ENCODE measurements at places on chromosomes 2 and 18.
A peak's percentile ranks its signal among the peaks of the same experiment; 100 is the strongest.

- DNase-seq = no peak
These were observed 437.7 kb downstream of the PTPRM start for GRCh38 chr18:8004792-8005191.

- no peak for DNase-seq
These were observed 98.1 kb downstream of the FAM210A start for GRCh38 chr18:13628211-13628610.

GRCh38 chr2:133504566-133505505 is 63.4 kb downstream of the NCKAP5 start:
- no peak for DNase-seq

DNA sequence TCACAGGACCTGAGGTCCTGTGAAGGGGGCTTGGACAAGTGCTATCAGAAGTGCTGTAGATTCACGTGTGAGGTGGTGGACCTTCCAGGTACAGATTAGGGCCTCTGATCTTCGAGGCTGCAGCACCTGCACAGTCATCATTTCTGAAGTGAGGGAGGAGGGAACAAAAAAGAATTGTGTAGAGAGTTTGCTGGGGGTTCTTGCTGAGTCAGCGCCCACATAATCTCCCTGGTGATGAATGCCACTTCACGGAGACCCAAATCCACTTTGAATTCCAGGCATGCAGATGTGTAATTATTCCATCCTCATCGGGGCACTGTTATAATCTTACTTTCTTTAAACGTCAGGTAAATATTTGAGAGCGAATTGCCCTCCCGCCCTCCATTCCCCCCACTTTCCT is 128.5 kb upstream of the CAPN13 start:
- DNase-seq = no peak

DNA sequence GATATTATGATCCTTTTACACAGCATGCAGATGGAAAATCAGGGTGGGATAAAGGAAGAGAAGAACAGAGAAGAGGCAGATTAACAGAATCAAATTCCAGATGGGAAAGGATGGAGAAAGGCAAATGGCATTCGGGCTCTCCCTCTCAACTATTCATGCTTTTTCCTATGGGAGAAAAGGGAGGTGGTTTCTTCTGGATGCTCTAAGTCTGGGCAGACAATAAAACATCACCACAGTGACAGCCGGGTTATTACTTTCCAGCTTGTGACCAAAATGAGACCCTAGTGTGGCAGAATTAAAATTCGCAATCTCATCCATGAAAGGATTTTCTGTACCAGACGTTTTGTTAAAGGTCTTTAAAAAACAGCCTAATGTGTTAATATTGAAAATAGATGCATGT is 440.7 kb downstream of the RND3 start:
- no peak for DNase-seq

- DNase-seq = no peak
These were observed 48.1 kb downstream of the AQP12A start for GRCh38 chr2:240739797-240740196.

GRCh38 chr2:152047824-152048471 is 50.9 kb downstream of the CACNB4 start:
- no peak for DNase-seq

DNA sequence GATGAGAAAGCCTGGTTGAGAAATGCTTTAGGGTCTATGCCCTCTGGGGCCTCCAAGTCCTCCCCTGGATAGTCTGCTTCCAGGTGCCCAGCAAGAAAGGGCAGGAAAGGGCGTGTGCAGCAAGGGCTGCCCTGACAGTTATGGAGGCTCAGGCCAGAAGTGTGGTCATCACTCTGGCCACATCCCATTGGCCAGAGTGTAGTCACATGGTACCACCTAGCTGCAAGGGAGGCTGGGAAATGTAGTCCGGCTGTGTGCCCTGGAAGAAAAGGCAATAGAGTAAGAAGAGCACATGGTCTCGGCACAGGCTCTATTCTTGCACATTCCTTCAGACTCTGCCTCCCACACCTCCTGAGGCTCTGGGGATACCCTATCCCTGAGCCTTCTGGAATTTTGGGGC is 35.7 kb downstream of the ODC1 start:
- no peak for DNase-seq

- DNase-seq = no peak
These were observed 5.3 kb downstream of the ONECUT2 start for GRCh38 chr18:57440331-57441070.

- no peak for DNase-seq
These were observed 141.8 kb downstream of the HRH4 start for GRCh38 chr18:24602201-24602600.

- no peak for DNase-seq
These were observed 41.7 kb downstream of the MYOM1 start for GRCh38 chr18:3177902-3178687.

DNA sequence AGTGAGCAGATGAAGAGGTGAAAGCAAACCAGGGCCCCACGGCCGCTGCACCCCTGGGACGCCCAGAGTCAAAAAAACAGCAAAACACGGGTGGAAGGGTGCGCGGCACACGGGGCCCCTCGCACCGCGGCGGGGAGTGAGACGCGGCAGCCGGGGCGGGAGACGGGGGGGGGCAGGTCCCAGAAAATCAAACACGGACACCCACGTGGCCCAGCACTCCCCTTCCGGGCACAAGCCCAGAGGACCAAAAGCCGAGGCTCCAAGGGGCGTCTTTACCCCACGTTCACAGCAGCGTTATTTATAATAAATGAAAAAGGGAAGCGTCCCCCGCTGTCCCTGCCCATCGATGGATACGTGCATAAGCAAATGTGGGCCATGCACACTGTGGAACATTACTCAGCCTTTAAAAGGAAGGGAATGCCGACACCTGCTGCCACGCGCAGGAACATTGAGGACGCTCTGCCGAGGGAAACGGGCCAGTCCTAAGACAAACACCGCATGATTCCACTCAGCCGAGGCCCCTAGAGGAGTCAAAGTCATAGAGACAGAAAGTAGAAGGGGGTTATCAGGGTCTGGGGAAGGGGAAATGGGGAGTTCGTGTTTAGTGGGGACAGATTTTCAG is 677 bp upstream of the COPS9 start:
- DNase-seq = peak; percentile 40

DNA sequence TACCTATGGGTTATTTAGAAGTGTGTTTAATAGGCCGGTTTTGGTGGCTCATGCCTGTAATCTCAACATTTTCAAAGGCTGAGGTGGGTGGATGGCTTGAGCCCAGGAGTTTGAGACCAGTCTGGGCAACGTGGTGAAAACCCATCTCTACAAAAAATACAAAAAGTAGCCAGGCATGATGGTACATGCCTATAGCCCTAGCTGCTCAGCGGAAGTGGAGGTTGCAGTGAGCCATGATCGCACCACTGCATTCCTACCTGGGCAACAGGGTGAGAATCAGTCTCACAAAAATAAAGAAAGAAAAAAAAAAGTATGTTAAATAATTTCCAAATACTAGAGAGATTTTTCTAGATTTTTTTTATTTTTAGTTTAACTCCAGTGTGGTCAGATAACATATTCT is 316.0 kb downstream of the KIAA1328 start:
- DNase-seq = no peak

- no peak for DNase-seq
These were observed 361.0 kb upstream of the TMEFF2 start for GRCh38 chr2:192555740-192556139.

- no peak for DNase-seq
These were observed 331.3 kb downstream of the THSD7B start for GRCh38 chr2:137096693-137097092.

DNA sequence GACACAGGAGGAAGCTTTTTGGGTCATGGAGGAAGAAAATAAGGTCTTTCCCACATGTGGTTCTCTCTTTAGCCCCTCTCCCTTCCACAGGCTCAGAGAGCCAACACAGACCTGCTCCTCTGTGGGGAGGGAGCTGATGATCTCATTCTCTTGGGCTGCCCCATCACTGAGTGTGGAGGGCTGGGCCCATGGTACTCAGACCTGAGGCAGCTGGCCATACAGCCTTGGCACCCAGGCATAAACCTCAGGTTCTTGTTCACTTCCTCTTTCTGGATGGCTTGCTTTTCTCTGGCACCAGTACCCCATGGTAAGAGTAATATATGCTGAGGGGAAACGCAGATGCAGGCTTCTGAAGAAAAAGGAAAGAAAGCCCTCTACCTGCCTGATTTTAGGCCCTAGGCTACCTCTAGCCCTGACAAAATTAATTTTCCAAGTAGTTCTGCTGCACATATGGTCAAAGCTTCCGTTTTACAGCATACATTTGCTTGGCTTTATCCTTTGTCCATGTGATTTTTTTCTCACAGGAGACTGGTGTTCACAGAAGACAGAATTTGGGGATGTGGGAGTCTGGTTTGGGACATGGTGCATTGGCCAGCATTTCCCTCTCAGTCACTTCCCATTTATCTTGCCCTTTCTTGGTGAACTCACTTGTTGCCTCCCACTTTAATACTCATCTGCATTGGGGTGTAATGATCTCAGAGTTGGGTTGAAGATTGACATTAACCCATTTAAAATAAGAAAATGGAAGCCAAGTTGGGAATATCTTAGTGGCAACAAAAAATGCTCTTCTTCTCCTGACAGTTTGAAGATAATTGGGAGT is 11.1 kb downstream of the DHRS9 start:
- DNase-seq = no peak

- DNase-seq = no peak
These were observed 137.1 kb downstream of the LCLAT1 start for GRCh38 chr2:30584116-30584515.

GRCh38 chr2:46878886-46879285 is 36.7 kb downstream of the MCFD2 start:
- no peak for DNase-seq

- no peak for DNase-seq
These were observed 385.9 kb upstream of the CYRIA start for GRCh38 chr2:17051538-17051937.

GRCh38 chr2:109560265-109560664 is 53.5 kb downstream of the SEPTIN10 start:
- DNase-seq = no peak

- no peak for DNase-seq
These were observed 29.2 kb downstream of the MYO7B start for GRCh38 chr2:127564429-127565260.

DNA sequence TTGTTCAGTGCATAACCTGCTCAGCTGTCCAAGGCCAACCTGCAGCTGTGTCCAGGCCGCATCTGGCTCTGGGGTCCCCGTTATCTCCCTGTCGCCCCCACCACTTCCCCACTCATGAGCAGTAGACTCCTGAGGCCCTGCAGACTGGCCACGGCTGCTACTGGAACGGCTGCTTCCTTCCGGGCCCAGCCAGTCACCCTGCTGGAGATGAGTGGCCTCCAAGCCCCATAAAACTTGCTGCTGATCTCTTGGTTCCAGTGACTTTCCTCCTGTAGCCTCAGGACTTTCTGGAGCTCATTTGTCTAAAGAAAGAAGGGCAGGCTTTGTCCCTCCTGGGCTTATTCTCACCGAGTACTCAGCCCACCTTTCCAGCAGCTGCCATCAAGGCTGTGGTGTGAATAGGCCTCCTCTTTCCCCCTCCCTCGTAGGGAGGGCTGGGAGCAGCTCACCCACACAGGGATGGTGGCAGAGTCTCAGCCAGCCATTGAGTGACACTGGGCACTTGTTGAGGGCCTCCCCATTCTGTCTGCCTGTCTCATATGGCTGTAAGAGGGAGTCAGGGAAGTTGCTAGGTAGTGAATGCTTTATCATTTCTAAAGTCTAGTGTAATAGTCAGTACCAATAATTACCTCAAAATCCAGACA is 257.3 kb downstream of the MYCN start:
- no peak for DNase-seq

- DNase-seq = no peak
These were observed 16.2 kb upstream of the RHOB start for GRCh38 chr2:20430461-20431300.

GRCh38 chr2:180124273-180125139 is 117.4 kb upstream of the CWC22 start:
- no peak for DNase-seq

DNA sequence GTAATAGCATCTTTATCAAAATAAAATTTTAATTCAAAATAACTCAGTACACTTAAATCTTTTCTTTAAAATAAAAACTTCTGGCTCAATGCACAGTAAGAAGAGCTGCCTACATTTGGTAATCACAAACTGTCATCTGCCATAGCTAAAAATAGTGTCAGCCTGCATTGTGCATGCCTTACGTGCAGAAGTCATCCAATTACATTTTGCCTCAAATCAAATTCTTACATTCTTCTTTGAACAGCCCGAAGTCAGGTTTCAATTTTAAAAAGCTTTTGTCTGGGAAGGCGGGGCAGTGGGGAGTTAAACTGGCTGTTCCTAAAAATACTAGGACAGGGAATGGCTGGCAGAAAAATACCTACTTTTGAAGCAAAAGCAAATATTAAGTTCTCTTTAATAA is 51.1 kb downstream of the RTN4 start:
- no peak for DNase-seq

GRCh38 chr2:9770308-9771100 is 72.8 kb upstream of the TAF1B start:
- no peak for DNase-seq

GRCh38 chr2:48315896-48316194 is 214.1 kb upstream of the STON1 start:
- DNase-seq = no peak

DNA sequence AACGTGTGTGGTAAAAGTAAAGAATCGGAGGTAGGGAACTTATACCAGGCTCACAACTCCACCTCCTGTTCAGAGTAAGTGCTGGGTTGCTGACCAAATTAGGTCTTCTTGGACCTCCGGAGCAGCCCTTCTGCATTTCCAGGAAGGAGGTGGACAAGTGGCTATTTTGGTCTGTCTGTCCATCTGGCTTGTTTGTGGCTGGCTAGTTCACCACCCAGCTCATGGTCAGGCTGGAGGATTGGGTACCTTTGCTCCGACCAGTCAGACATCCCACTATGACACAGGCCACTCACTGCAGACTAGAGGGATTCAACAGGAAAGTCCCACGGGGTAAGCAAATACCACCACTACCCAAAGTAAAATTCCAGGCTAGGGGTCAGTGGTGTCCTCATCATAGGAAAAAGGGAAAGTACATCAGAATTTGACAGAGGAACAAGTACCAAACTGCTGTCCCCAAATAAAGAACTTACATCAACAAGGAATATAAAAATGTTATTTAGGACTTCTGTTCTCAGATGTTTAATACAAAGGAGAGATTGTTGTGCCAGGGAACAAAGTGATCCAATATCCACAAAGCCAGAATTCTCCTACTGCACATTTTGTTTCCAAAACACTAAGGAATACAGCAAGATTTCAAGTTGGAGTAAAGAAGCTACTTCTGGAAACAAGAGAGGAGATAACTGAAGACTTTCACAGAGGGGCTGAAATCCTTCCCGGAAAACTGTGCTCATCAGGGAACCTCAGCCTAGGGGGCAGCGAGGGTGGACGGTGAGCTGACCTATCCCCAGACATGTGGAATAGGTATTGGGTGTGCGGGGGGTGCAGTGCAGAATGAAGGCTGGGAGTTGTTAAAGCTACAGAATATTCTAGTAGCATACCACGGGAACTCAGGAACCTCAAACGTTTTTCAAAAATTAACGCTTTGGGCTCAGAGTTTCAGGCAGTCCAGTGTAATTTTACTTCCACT is 56.9 kb downstream of the BCL2 start:
- DNase-seq = no peak
